ENCODE measurements at places on chromosomes 7 and 10.

DNA sequence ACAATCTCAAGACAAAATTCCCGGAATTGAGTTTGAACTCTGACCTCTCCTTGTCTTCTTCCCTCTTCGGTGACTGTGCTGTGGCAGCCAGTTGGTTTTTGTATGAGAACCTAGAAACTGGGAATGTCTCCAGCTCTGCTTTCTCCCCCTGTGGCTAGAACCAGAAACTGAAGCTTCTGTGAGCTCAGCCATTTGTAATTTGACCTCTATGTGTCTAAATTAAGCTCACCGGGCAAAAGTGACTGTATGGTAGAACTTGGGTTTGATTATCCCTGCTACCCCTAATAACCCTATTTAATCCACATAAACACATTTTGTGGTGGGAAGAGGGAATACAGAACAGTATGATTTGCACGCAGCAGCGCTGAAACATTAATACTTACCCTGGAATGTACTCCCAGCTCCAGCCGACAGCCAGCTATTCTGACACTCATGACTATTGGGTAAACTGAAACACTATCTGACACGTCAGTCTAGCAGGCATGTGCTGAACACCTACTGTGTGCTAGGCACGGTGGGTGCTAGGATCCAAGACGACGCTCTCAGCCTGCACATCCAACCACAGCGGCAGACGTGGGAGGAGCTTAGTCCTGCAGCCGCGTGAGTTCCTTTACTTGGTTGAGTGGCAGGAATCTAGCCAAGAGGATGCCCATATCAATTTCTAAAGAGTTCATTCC, 324.8 kb downstream of the SFMBT2 start:
- no peak for DNase-seq

- no peak for DNase-seq
These were observed 46.4 kb downstream of the CASD1 start for GRCh38 chr7:94556028-94556427.

DNA sequence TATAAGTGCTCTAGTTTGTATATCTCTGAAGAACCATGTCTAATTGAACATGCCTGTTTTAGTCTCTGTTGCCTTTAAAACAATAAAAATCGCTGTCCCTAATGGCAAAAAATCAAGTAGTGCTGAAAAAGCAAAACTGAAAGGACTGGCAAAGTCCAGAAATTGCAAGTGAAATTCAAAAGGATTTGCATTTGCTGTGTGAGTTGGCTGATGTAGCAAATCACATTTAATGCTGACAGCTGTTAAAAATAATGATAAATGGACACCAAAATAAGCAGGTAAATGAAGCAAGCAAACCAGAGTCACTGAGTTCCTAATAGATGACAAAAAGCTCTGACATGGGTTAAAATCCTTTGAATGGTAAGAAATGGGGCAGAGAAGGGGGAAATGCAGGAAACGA, 874.1 kb downstream of the GRM8 start:
- DNase-seq: no peak

- DNase-seq: no peak
These were observed 66.8 kb downstream of the PTPRN2 start for GRCh38 chr7:158520825-158521224.

DNA sequence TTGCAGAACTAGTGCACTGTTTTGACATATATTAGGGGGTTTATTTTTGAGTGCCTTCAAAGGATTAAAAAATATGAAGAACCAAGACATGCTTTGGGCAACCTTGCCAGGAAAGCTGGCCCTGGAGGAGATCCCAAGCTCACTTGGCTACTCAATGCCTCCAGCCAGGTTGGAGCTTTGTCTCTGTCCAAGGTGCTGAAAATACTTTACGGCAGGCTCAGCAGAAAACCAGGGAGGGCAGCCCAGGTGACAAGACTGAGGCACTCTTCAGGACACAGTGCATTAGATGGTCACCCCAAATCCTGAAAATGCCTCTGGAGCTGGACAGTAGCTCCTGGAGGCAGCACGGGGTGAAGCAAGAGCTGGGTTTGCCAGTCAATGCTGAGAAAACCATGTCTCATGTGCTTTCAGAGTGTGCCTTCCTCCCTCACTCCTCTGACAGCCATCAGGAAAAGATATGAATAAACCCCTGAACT, 5.8 kb upstream of the KCNH2 start:
- no peak for DNase-seq

DNA sequence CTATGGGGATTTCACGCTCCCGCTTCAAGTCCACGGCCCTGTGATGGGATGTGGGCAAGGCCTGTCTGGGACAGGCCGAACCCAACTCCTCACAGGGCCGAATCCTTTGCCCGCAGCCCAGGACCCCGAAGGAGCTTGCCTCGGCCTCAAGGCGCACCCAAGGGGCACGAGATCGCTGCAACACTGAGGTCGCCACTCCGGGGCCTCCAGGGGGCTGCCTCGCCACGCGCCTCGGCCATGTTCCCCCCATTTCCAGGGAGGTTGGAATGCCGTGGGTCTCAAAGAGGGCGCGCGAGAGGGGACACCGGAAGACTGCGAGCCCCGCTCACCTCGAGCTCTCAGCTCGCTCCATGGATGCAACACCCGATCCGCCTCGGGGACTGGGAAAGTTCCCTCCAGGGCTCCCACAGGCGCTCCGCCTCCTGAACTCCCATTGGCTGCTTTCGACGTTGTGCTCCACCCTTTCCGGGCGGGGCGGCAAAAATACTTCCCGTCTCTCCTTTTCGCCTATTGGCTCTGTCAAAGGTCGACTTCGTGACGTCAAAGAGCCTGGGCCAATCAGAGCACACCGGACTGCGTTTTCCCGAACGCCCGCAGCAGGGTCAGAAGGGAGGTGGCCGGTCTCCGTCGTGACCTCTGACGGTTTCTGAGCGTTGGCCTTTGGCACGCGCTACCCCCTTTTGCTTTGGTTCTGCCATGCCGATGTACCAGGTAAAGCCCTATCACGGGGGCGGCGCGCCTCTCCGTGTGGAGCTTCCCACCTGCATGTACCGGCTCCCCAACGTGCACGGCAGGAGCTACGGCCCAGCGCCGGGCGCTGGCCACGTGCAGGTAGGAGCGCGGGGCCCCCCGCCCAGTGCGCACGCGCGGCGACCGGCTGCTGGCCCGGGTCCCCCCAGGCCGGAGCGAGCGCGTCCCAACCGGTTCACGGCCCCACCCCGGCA, at the start of the genes AIMP2 and PMS2:
Gene AIMP2, plus strand, starts transcription at position 605 of the 944 bp plus-strand sequence. Its CDS starts 92 bp downstream, at position 697.
Gene PMS2, minus strand, starts transcription at position 382 of the 944 bp plus-strand sequence. Its CDS starts 30 bp downstream, at position 352.
- DNase-seq: peak; percentile 96

DNA sequence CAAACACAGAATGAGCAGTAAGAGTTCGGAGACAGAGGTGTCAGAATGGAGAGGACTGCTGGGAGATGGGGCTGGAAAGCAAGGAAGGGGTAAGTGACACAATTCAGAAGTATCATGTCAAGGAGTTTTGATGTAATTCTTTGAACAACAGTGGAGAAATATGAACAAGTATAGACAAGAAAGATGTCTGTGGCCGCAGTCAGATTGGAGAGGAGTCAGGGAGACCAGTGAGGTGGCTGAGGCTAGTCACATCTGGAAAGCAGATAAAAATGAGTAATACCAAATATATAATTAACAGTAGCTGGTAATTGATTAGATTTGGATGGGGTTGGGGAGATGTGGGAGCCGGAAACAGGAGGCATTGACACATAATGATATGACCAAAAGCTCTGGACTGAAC, 540.9 kb downstream of the SUGCT start:
- DNase-seq: no peak

GRCh38 chr10:30396293-30396692, 37.7 kb upstream of the MAP3K8 start:
- no peak for DNase-seq

GRCh38 chr7:72465521-72465920, 53.4 kb upstream of the CALN1 start:
- no peak for DNase-seq

- no peak for DNase-seq
These were observed 305.1 kb downstream of the GRID1 start for GRCh38 chr10:86061278-86062197.

DNA sequence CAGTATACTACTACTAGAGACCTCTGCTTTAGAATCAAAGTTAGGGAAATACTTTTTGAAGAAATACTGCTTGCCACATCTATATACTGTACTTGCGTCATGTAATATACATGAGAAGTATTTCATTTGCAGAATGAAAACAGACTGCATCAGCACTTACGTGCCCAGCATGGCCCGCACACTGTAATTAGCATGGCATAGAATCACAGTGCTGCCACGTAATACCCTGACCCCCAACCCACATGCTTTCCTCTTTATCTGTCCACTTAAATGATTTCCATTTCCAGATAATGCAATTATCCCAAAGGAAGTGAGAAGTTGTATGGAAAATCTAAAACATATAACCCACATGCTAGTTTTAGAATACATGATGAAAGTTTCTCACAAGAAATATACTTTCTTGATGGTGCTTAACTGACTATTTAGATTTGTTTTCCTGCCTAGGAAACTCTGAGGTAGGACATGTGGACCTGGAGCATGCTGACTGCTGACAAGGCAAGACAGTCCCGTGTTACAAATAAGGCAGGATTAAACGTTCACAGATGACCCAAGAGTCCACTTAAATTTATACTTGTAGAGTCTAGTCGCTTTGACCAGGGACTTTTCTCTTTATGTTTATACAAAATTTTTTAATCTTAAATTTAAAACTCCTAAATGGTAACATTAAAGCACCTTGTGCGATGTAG, 12.6 kb downstream of the USP6NL start:
- no peak for DNase-seq

GRCh38 chr10:88499569-88500470, 83.3 kb downstream of the RNLS start:
- DNase-seq: no peak

DNA sequence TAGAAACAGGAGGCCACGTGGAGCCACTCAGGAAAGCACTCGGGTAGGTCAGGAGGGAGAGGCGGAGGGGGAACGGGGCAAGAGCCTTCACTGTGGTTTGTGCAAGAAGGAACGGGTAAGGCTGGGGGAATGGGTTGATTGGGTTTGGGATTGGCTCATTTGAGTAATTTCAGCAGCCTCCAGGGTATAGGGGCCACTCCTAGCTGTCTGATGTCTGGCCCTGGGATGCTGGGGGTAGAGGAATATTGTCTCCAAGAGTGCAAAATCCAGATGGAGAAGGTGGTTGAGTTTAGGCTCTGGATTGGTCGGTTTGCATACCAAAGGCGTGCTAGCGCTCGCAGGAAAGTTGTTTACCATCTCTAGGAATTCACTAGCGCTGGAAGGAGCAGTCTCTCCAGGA, 47.2 kb downstream of the MYL10 start:
- DNase-seq: no peak

GRCh38 chr7:95304990-95305389, 19.3 kb downstream of the PON1 start:
- no peak for DNase-seq

DNA sequence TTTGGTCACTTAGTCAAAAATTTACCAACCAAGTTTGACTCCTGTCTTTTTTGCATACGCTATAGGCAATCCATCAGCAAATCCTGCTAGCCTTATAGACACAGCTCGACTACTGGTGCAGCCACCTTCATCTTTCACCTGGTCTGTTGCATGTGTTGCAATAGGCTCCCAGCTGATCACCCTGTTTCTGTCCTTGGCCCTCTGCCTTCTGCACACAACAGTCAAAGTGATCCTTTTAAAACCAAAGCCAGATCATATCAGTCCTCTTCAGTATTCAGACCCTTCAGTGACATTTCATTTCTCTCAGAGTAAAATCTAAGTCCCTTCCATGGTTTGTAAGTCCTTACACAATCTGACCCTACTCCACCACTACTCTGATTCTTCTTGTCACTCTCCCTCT, 10.9 kb upstream of the CDK6 start:
- no peak for DNase-seq

DNA sequence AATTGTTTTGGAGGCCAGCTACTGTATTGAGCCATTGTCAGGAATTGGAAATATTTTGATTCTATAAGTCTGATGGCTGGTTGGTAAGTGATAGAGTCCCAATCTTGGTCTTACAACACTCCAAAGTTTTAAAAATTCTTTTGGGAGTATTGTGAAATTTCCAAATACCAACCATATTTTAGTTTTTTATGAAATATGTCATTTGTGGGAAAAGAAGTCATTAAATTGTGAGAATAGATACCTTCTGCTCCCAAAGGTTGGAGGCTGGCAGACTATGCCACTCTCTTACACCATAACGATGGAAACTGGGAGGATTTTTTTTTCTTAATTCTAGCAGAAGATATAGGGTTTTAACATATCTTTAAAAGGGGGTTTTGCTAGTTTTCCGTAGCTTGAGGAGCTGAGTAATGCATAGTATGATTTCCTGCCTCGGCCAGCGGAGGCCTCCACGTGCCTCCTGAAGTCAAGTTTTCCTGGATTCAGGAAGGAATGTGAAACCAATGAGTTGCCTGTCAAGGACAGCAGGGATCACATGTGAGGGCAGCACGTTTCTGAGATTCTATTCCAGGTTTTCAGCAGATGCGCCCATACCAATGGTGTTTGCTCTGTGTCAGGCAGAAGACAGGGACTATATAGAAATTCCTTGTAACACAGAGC, 92.2 kb upstream of the LAMB4 start:
- no peak for DNase-seq

- DNase-seq: no peak
These were observed 991 bp downstream of the ZNF239 start for GRCh38 chr10:43573250-43574000.

- DNase-seq: no peak
These were observed 3.0 kb upstream of the CXCL12 start for GRCh38 chr10:44387853-44388251.

- DNase-seq: no peak
These were observed 88.0 kb upstream of the PFKP start for GRCh38 chr10:2979306-2979705.

- DNase-seq: peak; percentile 50
These were observed 273.4 kb downstream of the PRPF18 start for GRCh38 chr10:13859979-13860654.

GRCh38 chr7:66883716-66884115, 37.3 kb upstream of the TMEM248 start:
- no peak for DNase-seq

All from GM04503 (cell line).